Thyroid gland (tissue), 4 donors: ENCODE measurements at places on chromosomes 2 and 18.

GRCh38 chr2:102295566-102295965, 15.8 kb upstream of the IL1RL1 start:
- no peak for DNase-seq

- no peak for DNase-seq
Observed at GRCh38 chr18:9862686-9863085, 23.1 kb upstream of the TXNDC2 start.

- DNase-seq, result no peak
Observed at GRCh38 chr2:128742467-128742866, 423.8 kb upstream of the HS6ST1 start.

- DNase-seq, result no peak
Observed at GRCh38 chr2:196182439-196183171, 11.2 kb upstream of the STK17B start.

- DNase-seq, result no peak
Observed at GRCh38 chr2:13466076-13466475, 749.3 kb downstream of the TRIB2 start.

- no peak for DNase-seq
Observed at GRCh38 chr2:177252808-177253531, 11.6 kb downstream of the NFE2L2 start.

DNA sequence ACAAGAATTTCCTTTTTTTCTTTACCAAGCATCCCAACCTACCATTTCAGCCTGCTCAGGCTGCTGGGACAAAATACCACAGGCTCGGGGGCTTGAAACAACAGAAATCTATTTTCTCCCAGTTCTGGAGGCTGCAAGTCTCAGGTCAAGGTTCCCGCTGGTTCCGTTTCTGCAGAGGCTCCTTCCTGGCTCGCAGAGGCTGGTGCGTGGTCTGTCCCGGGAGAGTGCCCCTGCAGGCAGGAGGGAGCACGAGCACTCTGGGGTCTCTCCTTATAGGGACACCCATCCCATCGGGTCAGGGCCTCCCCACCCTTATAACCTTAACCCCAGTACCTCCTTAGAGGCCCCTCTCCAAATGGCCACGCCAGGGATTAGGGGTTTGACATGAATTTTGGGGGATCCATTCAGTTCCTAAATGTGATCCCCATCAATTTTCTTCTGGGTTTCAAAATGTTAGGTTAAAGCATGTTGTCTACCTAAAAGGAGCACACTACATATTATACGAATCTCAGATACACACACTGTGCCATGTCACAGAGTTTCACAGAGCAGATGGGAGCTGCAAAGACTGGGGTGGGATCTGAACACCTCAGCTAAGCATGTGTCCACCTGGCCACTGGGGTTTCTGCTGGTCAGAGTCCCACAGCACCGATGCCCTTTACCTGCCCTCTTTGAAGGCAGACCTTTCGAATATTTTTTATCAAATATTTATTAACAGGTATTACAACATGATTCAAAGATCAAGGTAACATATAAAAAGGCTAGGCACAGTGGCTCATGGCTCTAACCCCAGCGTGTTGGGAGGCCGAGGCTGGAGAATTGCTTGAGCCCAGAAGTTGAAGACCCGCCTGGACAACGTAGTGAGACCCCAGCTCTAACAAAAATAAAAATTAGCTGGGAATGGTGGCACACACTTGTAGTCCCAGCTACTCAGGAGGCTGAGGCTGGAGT, 17.6 kb upstream of the ADI1 start:
- peak; percentile 19 for DNase-seq

DNA sequence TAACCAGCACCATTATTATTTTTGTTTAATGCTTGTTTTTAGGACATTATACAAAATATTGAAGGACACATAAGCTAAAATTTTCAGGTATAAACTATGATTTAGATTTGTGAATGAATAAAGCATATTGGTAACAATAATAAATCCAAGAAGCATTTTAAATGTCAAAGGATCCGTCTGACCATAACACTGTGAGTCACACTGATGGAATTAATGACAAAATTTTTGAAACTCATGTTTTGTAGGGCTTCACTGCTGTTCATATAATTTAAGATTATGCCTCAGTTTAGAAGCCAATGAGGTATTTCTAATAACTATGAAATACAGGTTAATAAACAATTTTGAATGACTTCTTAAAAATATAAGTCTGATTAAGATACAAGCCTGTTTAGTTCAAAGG, 124.6 kb downstream of the TMEFF2 start:
- DNase-seq, result no peak

- DNase-seq, result no peak
Observed at GRCh38 chr2:55431982-55432627, 12.4 kb upstream of the CCDC88A start.

- DNase-seq, result no peak
Observed at GRCh38 chr2:74413001-74413698, 8.3 kb downstream of the C2orf81 start.

DNA sequence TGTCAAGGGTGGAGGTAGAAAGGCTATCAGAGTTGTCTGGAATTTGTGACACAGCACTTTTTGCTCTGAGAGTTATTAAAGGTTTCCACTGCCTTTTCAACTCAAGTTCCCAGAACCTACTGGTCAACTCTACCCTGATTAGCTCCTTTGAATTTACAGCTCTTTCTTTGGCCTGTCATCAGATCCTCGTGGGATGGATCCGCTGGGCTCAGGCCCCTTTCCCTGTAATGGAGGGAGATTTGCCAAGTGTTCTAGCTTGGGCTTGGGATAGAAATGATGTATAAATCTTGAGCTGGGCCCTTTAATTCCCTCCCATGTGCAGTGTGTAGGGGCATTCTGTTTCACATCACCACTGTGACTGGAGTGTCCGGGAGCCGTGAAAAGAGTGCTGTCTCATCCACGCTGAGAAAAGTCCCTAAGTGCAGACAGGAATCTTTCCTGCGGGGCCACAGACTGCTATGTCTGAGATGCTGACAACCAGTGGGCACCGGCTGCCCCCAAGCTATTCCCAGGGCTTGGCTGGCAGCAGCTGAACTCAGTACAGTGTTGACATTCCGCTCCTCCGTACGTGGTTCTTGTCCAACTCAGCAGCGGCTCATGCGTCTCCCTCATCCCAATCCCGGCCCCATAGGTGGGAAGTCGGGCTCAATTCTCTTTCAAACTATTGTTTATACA, 46.9 kb upstream of the ARHGAP28 start:
- no peak for DNase-seq

DNA sequence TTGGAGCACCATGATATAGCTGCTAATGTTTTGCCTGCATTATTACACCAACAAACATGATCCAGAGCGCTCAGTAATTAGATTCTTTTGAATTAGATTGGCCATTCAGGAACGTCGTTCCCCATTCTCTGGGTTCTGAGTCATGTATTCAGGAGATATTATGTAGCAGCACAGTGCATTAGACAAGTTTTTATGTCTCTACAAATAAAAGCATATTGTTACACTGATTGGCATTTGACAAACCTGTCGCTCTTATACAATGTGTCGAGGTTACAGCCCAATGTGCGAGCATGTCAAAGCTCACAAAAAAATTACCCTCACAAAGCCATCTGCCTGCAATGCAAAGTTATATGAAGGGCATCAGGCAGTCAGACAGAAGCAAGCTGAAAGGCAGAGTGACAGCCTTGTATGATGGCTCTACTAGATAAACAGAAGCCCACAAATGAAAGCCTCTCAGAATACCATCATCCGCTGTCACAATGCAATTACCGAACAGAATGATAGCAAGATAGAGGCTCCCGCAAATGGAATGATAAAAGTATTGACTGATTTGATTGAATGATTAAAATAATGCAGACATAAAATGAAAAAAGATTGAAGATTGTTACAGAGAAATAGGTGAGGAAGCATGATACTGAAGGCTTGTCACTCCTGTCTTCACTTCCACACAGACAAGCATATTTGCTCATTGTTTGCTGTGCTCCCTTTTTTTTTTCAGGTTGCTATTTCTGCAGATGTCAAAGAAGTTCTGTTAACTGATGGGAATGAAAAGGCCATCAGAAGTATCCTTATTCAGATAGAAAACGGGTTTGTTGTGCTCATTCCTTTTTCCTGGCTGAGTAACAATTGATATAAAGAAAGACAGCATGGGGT, 234.6 kb upstream of the SIX3 start:
- DNase-seq, result no peak

DNA sequence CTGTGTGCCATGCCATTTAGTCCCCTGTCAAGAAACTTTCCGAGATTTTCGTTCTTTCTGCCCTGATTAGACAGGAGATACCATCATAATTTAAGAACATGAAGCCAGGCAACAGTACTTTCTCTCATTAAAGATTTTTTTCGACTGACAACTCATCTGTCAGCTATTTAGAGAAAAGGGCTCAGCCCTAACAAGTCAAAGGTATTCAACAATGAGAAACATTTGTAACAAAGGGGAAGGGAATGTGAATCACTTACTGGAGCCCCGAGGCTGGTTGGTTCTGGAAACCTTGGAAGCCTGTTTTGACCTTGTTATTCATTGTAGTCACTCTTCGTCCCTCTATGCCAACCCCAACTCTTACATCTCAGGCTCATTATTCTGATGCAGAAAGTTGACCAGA, 199.4 kb downstream of the SPP2 start:
- DNase-seq, result no peak

- DNase-seq, result no peak
Observed at GRCh38 chr2:33488178-33488690, 11.8 kb downstream of the RASGRP3 start.

DNA sequence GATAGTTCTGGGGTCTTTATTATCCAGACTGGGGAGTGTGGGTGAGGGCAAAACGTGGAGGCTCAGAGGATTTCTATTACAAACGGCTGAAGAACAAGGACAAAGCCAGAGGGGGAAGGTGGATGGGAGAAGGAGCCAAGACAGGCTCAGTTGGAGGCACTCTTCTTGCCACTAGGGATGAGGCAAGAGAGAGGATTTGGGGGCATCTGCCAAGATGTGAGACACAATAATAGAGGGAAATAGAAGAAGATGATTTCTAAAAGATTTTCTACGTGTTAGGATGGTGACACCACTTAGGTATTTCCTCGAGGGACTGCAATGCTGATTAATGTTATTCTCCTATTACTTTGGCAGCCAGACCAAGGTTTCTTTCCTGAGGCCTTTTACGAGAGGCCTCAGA, 71.8 kb downstream of the APOB start:
- no peak for DNase-seq

DNA sequence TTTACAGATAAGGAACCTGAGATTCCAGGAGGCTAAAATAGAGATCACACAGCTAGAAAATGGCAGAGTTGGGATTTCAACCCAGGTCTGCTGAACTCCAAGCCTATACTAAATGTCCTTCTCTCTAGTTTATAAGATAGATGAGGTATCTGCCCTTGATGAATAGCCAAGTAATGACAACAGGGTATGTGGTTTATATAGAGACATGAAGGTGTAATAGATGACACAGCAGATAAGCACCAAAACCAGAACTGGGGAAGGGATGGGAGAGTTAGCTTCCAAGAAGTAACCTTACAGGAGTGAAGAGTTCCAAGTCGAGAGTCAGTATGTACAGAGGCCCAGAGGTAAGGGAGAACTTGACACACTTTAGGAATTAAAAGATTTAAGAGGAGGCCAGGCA, 104.7 kb upstream of the UBXN4 start:
- DNase-seq, result no peak

GRCh38 chr2:20674974-20675679, 8.2 kb downstream of the GDF7 start:
- no peak for DNase-seq

DNA sequence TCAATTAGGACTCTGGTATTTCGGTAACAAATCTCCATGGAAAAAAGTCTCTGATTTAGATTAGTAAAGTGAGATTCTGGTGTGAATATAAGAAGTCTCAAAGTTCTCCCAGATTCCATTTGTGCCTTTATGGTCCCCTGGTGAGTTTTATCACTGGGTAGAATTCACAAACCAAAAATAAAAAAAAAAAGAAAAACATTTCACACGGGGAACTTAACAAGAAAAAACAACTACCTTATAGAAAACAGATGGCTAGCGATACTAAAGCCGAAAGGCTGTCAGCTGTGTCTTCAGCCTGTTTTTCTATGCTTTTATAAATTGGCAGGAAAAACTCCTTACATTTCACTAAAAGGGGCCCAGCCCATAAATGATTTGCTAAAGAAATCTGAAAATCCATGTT, 50.6 kb downstream of the COL5A2 start:
- no peak for DNase-seq

- DNase-seq, result no peak
Observed at GRCh38 chr2:79827881-79828280, 315.0 kb downstream of the CTNNA2 start.

DNA sequence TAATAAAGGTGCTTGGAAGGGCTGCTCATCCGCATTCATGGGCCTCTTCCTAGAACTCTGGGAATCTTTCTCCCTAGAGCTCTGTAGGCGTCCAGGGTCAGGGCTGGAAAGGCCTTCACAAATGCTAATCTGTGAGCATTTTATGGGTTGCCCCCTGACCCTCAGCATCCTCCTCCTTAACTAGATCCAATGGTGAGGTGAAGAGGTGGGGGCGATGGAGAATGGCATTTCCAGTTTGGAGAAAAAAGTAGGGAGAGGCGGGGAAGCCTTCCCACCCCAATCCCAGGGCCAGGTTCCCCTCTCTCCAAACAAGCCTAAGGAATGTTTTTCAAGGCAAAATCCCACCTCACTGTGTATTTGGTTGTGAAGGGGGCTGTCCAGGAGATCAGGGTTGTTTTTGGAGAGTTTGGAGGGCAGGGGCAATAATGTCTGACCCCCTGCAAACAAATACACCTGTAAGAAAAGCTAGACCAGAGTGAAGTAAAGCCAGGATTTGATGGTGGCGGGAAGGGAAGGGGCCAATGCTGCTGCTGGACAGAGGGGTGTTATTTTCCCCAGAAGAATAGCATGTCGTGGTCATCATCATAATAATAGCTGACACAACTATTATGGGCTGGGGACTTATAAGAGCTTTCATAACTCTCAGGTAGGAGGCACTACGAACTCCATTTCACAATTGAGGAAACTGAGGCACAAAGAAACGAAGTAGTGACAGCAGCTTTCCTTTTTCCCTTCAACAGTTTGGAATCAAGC, 1.4 kb upstream of the MYCN start:
- DNase-seq, result no peak
